RPMI7951 (cell line): ENCODE measurements at places on chromosomes 1 and 21.
A peak's percentile ranks its signal among the peaks of the same experiment; 100 is the strongest.

DNA sequence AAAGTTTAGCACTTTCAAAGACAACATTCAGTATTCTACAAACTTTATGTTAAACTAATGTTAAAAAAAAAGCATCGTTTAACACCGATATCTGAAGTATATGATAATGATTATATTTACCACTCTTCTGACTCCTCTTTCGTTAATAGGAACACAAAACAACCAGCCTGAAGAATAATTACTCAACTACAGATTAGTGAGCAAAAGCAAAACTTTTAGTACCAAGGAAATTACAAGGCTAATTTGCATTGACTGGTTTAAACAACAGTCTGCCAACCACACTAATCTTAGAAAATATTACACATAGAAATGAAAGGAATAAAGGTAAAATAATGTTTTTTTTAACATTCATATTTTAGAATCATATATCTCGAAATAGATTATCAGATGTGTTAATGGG lies 500.7 kb downstream of the LMO4 start:
- DNase-seq: no peak

- DNase-seq: no peak
These were observed 33.1 kb upstream of the GPR157 start for GRCh38 chr1:9161963-9162362.

- DNase-seq: peak; percentile 44
These were observed 77.4 kb downstream of the DESI2 start for GRCh38 chr1:244730153-244730933.

GRCh38 chr1:166627558-166627957 lies 211.7 kb upstream of the POGK start:
- no peak for DNase-seq

- no peak for DNase-seq
These were observed 2133.0 kb downstream of the NCAM2 start for GRCh38 chr21:23131177-23131576.

DNA sequence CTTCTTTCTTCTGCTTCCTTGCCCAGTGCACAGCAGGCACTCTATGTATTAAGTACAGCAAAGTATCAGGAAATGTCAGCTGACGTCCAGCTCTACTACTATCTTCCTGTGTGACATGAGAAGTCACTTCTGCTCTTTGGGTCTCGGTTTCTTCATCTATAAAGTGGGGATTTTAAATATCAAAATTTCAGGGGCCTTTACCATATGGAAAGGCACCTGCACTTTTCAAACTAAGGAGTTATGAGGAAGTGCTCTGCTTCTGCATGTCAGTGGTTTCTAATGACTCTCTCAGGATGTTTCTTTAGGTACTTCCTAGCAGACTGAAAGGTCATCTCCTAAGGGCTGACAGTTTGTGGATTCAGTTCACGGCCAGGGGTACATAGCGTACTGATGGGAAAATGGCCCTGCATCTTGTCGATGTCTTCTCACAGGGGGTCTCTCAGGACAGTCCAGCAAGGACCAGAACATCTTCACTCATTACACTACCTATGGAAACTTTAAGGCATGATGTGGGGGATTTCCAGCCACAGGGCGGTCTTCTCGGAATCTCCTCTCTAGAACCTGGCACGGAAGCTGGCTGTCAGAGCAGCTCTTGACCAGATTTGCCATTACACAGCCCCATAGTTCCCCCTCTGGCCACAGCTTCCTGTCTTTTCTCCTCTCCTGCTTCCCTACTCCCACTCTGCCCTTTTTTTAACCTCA lies 42.0 kb upstream of the MTF1 start:
- no peak for DNase-seq
